ENCODE measurements at places on chromosomes 6 and 20.

DNA sequence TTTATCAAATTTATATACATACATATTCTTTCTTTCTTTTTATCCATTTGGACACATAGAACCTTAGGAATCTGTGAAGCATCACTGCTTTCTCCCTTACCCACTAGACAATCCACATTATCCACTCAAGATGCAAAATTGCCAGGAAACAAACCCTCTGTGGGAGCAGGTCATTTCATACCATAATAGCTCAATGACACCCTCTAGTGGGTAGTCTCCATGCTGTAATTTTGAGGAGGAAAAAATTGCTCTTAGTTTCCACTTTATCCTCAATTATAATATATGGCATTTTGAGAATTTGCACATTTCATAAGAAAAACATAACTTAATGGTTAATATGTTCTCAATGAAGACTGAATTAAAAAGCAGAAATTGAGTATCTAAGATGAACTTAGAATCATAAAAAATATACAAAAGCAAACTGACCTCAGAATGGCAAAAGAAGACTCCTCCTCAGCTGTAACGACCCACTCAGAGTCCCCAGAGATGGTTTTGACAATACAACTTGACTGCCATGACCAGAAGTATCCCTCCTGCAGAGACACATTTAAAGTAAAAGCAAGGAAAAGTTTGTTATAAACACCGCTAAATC is 164.1 kb downstream of the FRK start:
- DNase-seq = no peak

- DNase-seq = no peak
Measured at GRCh38 chr6:134452906-134453305, 135.0 kb upstream of the SGK1 start.

DNA sequence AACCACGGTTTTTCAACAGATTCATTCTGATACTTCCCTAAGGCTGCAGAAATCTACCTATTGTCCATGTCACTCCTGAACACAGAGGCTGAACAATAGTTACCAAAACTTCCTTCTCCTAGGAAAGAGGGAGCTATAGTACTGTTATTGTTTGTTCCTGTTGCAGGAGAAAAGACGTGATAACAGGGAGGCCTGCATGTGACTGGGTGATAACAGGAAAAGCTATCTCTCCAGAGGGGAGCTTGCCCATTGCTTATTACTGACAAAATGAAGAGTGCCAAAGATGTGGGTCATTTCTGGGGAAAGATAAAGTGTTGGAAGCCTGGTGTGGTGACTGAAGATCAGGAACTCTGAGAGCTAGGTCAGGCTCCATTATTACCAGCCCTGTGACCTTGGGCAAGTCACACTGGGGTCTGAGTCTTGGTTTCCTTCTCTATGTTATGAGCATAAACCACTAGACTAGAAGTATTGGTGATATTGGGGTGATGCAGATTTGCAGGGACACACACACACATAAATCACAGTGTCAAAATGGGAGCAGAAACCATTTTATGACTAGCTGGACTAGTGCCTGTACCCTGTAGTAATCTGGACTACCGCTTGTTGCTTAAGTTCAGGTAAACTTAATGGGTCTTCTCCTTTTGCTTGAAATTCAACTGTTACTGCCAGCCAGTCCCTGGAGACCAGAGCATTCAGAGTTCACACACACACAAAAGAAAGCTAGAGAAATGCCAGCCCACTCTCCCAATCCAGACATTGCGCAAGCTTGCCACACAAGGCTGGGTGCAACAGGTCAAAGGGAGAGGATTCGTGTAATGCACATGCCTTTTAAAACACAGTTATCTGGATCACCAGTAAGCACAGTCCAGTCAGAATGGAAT is 136.0 kb upstream of the CNR1 start:
- DNase-seq = no peak

DNA sequence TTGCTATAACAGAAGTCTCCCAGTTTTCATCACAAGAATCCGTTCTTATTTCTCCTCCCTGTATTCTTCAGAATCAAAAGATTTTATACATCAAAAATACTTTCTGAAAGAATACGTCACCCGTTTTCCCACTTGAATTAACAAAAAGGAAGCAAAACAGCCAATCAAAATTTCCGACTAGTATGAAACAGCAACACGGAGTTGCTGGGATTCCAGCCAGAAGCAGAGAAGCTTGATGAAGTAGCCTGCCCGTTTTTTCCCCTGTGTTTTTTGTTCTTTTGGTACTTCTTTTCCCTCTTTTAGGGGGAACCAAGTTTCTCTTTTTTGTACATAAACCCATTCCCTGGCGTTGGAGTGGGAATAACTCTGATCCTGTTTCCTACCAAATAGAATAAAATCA is 14.6 kb downstream of the TXLNB start:
- DNase-seq = no peak

GRCh38 chr6:52969359-52969758 is 25.7 kb downstream of the GSTA4 start:
- no peak for DNase-seq

DNA sequence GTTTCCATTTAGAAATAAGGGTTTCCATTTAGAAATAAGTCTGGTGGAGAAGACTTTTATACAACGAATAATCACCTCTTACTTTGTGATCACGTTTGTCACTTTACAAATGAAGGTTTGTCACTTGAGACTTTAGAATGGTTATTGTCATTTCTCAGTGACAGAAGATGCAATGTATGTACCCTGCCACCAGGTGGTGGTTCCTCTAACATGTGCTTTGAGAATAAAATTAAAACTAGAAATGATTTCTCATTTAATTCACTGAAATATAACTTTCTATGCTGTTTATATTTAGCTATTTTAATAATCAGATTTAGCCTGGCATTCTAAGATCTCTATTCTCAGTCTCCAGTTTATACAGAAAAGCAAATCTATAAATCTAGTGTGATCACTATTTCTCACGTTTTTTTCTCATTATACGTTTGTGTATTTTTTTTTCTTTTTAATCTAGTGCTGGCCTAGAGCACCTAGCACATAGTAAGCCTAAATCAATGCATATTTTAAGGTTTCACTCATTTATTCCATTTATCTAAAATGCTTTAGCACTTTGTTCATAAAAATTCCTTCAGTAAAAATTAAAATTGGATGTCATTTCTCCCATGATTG is 57.4 kb upstream of the TFAP2D start:
- DNase-seq = no peak

DNA sequence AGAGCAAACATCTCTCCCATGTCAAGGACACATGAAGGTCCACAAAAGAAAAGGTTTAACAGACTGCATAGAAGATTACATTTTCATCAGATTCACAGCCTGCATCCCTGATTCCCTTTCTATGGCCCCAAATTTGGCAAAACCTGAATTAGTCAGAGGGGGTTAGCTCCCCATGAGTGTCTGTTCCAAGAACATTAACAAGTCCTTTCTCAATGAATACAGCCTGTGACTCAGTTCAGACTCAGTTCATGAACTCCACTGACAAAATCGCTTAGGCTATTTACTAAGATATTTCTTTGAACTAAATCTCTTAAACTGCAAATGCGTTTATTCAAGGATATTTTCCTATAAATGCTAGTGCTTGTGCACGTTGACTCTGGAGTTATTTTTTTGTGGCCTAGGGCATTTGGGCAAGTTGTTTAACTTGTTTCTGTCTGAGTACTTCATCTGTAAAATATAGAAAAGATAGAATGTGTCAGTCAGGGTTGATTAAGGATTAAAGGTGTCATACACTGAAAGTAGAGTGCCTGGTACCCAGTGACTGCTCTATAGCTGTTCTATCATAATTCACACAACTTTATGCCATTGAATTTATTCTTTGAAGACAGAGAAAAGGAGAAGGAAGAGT is 422.6 kb downstream of the HTR1B start:
- DNase-seq = no peak

DNA sequence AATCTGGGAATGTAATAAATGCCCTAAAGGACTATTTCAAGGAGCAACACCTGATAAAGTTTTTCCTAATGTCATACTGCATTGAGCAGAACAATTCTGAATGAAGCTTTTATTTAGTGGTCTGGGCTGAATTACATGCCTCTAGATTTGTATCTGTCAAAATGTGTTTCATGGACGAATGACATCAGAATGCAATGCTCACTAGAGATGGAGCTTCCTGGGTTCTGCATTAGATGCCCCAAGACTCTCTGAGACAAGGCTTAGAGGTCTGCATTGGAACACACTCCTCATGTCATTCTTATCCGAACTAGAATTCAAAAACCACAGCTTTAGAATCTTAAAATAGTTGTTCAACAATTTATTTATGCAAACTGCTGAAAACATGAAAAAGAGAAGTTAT is 62.0 kb downstream of the SYNE1 start:
- DNase-seq = no peak

GRCh38 chr6:68240726-68241125 is 394.4 kb upstream of the ADGRB3 start:
- no peak for DNase-seq

GRCh38 chr6:170205534-170206316 is 85.2 kb downstream of the DLL1 start:
- DNase-seq = no peak

DNA sequence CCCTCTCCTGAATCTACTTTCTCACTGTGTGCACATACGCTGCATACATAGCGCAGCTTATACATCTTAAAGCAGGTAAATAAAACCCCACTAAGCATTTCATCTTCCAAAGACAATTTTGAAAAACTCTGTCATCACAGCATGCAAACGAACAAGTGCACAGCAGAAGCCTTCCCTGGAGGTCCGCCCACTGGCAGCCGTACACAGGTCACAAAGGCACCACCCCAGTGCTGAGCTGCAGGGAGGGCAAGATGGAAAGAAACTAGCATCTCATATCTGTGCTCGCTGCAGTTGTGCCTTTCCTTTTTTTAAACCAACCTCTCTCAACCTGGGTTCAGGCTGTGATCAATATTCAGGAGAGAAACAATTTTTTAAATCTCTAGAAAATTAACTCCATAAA is 73.3 kb downstream of the HUS1B start:
- DNase-seq = no peak

GRCh38 chr6:161139766-161140553 is 133.9 kb downstream of the AGPAT4 start:
- no peak for DNase-seq

- DNase-seq = no peak
Measured at GRCh38 chr6:42404484-42404883, 47.2 kb downstream of the TRERF1 start.

- DNase-seq = no peak
Measured at GRCh38 chr6:156510242-156510641, 266.9 kb upstream of the ARID1B start.

- DNase-seq = no peak
Measured at GRCh38 chr6:42729731-42730130, 7.3 kb upstream of the PRPH2 start.

GRCh38 chr6:140663094-140663493 is 1288.6 kb upstream of the CITED2 start:
- DNase-seq = no peak

DNA sequence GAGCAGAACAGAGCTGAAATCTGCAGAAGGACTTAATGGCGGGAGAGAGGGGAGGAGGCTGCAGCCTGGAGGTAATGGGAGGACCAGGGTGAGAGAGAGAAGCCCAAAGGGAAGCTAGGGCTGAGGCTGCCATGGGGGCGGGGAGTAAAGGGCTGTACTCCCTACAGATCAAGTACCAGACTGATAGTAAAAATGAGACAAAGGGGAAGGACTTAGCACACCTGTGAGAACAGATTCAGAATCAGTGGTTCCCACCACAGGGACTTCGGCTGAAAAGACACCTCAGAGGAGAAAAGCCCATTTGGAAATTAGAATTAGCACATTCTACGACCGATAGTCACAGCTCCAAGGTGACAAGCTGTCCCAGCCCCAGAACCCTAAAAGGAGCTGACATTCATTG is 6.4 kb upstream of the TBXT start:
- no peak for DNase-seq

DNA sequence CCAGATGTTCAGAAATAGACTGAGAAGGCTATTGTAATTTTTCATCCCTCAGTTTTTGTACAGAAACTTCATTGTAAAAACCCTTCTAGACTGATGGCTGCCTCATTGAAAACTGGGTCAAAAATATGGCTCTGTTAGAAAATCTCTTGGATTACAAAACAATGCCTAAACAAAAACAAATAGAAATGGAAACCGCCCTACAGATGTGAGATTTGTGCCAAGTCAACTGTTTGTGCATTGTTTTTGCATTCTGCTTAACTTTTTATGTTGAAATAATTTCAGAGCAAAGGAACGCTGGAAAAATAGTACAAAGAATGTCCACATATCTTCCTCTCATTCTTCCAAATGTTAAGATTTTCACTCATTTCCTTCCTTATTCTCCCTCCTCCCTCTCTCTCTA is 425.1 kb downstream of the FOXA2 start:
- no peak for DNase-seq

DNA sequence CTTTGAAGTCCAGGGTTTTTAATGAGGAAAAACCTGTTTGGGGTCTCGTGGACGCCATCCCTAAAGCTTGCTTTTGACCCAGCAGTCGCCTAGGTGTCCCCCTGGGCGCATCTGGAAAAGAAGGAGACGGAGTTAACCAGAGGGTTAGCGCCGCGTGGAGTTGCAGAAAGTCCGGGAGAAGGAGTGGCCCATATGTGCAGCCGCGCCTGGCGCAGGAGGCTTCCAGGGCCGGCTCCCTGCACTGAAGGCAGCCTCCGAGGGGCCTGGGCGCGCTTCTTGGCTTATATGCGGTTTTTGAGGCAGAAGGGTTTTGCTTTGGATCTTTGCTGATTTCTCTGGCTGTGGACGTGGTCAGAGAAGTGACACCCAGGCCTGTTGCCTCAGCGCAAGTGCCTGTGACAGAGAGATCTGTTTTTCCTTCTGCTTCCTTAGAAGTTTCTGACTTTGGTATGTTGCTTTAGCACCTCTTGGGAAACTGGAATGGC is 987 bp downstream of the TMEM181 start:
- DNase-seq = no peak

DNA sequence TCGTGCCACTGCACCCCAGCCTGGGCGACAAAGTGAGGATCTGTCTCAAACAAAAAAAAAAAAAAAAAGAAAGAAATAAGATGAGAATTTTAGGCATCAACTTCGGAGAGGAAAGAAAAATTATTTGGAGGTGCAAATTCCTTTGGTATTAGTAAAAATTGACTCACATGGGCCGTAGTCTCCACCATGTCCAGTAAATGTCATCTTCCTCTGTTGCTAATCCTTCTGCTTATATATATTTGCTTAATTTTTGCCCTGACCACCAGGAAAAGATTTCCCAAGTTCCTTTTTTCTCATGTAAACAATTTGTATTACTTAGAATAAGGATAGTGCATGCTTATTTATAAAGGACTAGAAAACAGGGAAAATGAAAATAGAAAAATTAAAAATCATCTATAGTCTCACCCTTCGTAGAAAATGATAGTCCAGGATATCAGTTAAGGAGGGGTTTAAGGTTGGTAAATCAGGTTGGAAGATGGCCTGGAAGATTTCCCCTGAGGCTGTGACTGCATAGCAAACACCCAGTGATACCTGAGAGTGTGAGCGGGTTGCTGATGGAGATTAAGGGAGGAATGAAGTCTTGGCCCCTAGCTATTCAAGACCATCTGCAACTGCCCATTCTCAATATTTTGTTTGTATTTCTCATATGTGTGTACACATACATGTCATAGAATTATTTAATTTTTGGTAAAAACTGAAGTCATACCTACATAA is 240.8 kb downstream of the ZNF217 start:
- no peak for DNase-seq

- no peak for DNase-seq
Measured at GRCh38 chr6:18206591-18206990, 51.4 kb downstream of the KDM1B start.

- no peak for DNase-seq
Measured at GRCh38 chr6:128870746-128871145, 12.2 kb upstream of the LAMA2 start.

Measured in stimulated activated CD4-positive, alpha-beta T cell treated with anti-CD3 and anti-CD28 coated beads, Interleukin-12 subunit alpha, Interleukin-12 subunit beta, amount 100 ng/mL, for 24 hours (primary cell).